Liver (tissue), 10 donors: ENCODE measurements at places on chromosomes 4 and X. TPM values are rescaled to one million over a fixed set of nuclear protein-coding genes. Genes with fewer than 3 reads are reported as not detected.

DIAPH2 gene
- total RNA-seq = 5.1 TPM

SLC30A9 gene
- 27.6 TPM for total RNA-seq

SLITRK4 gene
- 0.08 TPM for total RNA-seq

SSX2B gene
- total RNA-seq = not detected

FMR1NB gene
- total RNA-seq = not detected

MND1 gene
- total RNA-seq = 2.5 TPM

GRCh38 chrX:13476384-13476783, 93.0 kb upstream of the EGFL6 start:
- H3K27me3 ChIP-seq = no peaks in the 10 kb centered on the region
- H3K36me3 ChIP-seq = no peaks in the 10 kb centered on the region
- H3K27ac ChIP-seq = no peak overlapping the region

- no peaks in the 10 kb centered on the region for H3K27me3 ChIP-seq
- no peak overlapping the region for H3K4me3 ChIP-seq
- DNase-seq = no peak
Measured at GRCh38 chrX:24210190-24210589, 60.7 kb downstream of the ZFX start.

DNA sequence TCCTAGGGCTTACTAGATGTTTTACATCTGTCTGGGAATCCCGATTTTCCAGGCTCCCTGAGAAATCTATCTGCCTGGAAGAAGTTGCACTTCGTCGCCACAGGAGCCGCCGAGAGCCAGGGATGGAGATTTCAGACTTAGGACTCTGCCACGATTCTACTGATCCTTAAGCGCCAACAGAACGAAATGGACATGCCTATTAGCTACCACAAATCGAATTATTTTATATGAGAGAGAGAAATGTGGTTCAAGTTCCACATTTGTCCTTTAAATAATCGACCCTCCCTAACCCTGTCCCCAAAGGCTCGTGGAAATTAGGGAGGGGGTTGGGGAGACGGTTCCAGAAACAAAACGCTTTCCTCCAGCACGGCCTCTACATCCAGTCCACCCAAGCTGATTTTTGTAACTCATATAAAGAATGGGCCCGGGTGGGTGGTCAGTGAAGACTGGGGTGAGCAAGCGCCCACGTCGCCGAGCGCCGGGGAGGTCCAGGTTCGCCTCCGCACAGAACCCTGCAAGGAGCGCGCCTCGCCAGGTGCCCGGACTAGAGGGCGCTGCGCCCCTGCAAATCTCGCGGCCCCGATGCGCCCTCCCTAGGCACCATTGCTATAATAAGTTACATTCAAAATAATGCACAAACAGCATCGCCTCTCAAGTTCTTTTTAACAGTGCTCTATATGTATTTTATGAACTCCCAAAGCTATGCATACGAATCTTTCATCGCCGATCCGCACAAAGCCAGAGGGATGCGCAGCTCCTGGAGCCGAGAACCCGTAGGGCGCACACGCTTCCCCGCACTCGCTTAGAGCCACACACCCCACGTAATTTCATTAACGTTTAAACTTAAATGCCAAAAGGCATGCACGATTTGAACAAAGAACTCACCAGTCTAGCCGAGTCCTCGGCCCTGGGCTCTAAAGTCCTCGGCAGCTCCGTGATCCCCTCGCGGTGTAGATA, 2.1 kb upstream of the FAT1 start:
- H3K4me3 ChIP-seq = peak overlapping the region; percentile 88
- DNase-seq = peak; percentile 75
- H3K27me3 ChIP-seq = no peaks in the 10 kb centered on the region
- H3K27ac ChIP-seq = peak overlapping the region; percentile 75
- H3K4me1 ChIP-seq = peaks cover 3% of the 10 kb centered on the region
- no peaks in the 10 kb centered on the region for H3K36me3 ChIP-seq

- H3K36me3 ChIP-seq = no peaks in the 10 kb centered on the region
- no peak overlapping the region for H3K27ac ChIP-seq
- no peaks in the 10 kb centered on the region for H3K4me1 ChIP-seq
- H3K4me3 ChIP-seq = no peak overlapping the region
Measured at GRCh38 chr4:41061482-41062185, 152.7 kb downstream of the APBB2 start.

- no peak overlapping the region for H3K27ac ChIP-seq
- H3K27me3 ChIP-seq = peaks cover 4% of the 10 kb centered on the region
- H3K4me3 ChIP-seq = no peak overlapping the region
- no peaks in the 10 kb centered on the region for H3K36me3 ChIP-seq
- DNase-seq = no peak
Measured at GRCh38 chr4:59060002-59060846, 1950.0 kb upstream of the IGFBP7 start.

GRCh38 chrX:107505223-107505622, 55.8 kb downstream of the FRMPD3 start:
- no peaks in the 10 kb centered on the region for H3K27me3 ChIP-seq
- H3K4me1 ChIP-seq = peaks cover 1% of the 10 kb centered on the region
- no peak overlapping the region for H3K27ac ChIP-seq
- H3K36me3 ChIP-seq = no peaks in the 10 kb centered on the region

DNA sequence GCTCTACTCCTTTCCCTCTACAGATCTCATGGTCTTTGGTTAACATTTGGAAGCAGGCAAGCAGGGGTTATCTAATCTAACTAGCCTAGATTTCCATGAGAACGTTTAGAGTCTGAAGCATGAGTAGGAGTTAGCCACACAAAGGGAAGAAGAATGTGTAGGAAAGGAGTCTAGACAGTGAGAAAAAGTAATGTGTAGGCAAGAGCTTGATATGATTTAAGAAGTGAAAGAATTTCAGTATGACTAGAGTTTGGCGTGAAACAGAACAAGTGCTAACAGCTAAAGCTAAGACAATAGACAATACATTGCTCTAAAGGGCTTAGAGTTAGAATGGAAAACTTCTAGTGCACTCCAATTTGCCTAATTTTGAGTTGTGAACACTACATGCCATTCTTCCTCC, 10.8 kb downstream of the CXCL8 start:
- DNase-seq = no peak
- peaks cover 2% of the 10 kb centered on the region for H3K36me3 ChIP-seq
- no peaks in the 10 kb centered on the region for H3K27me3 ChIP-seq
- H3K4me3 ChIP-seq = no peak overlapping the region

GRCh38 chrX:36431819-36432218, 512.3 kb downstream of the CFAP47 start:
- no peak overlapping the region for H3K27ac ChIP-seq
- H3K4me1 ChIP-seq = no peaks in the 10 kb centered on the region
- no peaks in the 10 kb centered on the region for H3K27me3 ChIP-seq
- no peak for DNase-seq
- H3K36me3 ChIP-seq = no peaks in the 10 kb centered on the region

- no peak for DNase-seq
- no peaks in the 10 kb centered on the region for H3K36me3 ChIP-seq
- no peaks in the 10 kb centered on the region for H3K4me1 ChIP-seq
- no peak overlapping the region for H3K27ac ChIP-seq
Measured at GRCh38 chr4:143025081-143025704, 159.5 kb upstream of the USP38 start.

- no peaks in the 10 kb centered on the region for H3K36me3 ChIP-seq
- H3K27ac ChIP-seq = no peak overlapping the region
- no peak overlapping the region for H3K4me3 ChIP-seq
- DNase-seq = no peak
Measured at GRCh38 chr4:179662522-179662921, 2220.3 kb upstream of the AGA start.

GRCh38 chr4:78532046-78532445, 19.5 kb upstream of the ANXA3 start:
- H3K27ac ChIP-seq = no peak overlapping the region
- no peaks in the 10 kb centered on the region for H3K36me3 ChIP-seq
- no peaks in the 10 kb centered on the region for H3K27me3 ChIP-seq
- no peaks in the 10 kb centered on the region for H3K4me1 ChIP-seq
- DNase-seq = no peak
- H3K4me3 ChIP-seq = no peak overlapping the region

DNA sequence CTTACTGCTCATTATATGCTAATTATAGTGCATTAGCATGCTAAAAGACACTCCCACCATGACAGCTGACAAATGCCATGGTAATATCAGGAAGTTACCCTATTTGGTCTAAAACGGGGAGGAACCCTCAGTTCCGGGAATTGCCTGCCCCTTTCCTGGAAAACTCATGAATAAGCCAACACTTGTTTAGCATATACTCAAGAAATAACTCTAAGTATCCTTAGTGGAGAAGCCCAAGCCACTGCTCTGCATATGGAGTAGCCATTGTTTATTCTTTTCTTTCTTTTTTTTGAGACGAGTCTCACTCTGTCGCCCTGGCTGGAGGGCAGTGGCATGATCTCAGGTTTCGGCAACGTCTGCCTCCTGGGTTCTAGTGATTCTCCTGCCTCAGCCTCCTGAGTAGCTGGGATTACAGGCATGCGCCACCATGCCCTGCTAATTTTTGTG, 15.5 kb downstream of the NUDT6 start:
- no peak for DNase-seq
- H3K4me3 ChIP-seq = no peak overlapping the region
- no peaks in the 10 kb centered on the region for H3K27me3 ChIP-seq
- no peaks in the 10 kb centered on the region for H3K36me3 ChIP-seq
- no peaks in the 10 kb centered on the region for H3K4me1 ChIP-seq

DNA sequence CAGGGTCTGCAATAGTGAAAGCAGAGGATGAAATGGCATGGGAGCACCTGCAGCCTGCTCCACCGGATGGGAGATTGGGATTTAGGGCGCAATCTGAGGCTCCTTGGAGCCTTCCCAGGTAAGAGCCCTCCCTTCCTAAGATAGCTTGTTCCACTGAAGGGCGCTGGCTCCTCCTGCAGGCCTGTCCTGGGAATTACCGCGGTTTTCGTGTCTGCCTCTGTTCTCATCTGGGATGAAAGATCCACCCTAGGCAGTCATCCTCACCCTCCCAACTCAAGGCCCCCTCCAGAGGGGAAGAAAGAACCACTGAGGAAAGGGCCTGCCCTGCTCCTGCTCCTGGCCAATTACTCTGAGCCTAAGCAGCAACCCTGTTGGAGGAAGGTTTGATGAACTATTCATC, 547.5 kb downstream of the SMARCA1 start:
- H3K36me3 ChIP-seq = no peaks in the 10 kb centered on the region
- no peaks in the 10 kb centered on the region for H3K27me3 ChIP-seq
- H3K4me3 ChIP-seq = no peak overlapping the region
- DNase-seq = peak; percentile 44
- H3K4me1 ChIP-seq = no peaks in the 10 kb centered on the region
- no peak overlapping the region for H3K27ac ChIP-seq

- no peaks in the 10 kb centered on the region for H3K27me3 ChIP-seq
- peaks cover 14% of the 10 kb centered on the region for H3K4me1 ChIP-seq
- no peak overlapping the region for H3K4me3 ChIP-seq
Measured at GRCh38 chrX:11334165-11334564, 41.0 kb downstream of the AMELX start.

DNA sequence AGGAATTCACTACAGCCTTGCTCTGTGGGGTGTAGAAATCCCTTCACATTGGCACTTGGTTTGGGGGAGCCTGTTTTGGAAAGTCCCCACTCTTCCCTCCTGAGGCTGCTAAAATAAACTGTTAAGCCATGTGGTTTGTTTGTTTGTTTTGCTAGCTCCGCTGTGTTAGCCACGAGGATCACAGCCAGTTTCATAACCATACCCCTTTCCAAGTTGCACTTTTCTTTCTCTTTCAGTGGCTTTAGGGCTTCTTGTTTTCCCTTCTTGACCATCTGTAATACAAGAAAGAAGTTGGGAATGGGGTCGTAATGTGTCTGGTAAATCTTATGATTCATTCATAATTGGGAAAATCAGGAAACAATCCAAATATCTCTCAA, 24.8 kb upstream of the UXT start:
- no peak overlapping the region for H3K4me3 ChIP-seq
- no peak for DNase-seq
- no peak overlapping the region for H3K27ac ChIP-seq
- no peaks in the 10 kb centered on the region for H3K36me3 ChIP-seq

DNA sequence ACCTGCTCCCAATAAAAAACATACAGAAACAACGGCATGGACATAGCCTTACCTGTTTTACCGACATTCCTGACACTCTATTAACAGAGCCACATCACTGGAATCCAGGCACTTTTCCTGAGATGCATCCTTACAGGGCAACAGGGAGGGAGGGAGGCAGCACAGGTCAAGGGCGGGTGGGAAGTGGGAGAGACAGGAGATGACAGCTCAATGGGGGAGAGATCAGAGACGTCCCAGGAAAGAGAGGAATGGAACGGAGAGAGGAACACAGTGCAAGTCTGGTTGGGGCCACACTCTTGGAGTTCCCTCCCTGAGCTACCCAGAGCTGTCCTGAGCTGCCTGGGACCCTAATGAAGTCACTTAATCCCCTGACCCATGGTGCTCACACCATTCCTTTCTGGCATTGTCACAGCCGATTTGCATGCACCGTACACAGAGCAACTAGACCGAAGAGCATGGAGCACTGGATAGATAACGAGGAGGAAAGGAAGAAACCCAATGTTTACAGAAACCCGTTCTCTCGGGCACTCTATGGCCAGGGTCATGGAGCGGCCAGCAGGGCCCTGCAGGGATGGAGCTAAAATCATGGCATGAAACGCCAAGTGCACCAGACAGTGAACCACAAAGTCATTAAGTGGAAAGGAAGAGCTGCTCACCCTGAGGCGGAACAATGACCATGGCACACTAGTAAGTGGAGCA, 93.1 kb downstream of the NSUN7 start:
- H3K4me1 ChIP-seq = no peaks in the 10 kb centered on the region
- H3K4me3 ChIP-seq = no peak overlapping the region
- DNase-seq = no peak
- H3K27me3 ChIP-seq = no peaks in the 10 kb centered on the region

DNA sequence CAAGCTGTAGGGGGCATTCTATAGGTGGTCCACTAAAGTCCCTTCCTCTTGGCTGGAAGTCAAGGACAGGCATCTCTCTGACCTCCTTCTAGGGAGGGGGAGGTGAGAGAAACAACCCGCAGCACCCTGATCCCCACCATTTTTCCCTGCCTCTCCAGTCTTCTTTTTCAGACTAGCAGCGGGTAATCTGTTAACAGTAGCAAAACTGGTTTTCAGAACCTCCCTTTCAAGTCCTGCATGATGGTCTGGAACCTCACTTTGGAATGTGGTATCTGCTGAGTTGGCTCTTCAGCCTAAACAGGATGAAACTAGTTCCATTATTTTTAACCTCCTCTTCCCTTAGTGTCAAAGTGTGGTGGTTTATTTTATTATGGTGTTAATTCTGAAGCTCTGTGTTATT, 196.0 kb downstream of the NWD2 start:
- no peak for DNase-seq
- H3K4me3 ChIP-seq = no peak overlapping the region
- no peak overlapping the region for H3K27ac ChIP-seq
- no peaks in the 10 kb centered on the region for H3K27me3 ChIP-seq
- H3K36me3 ChIP-seq = no peaks in the 10 kb centered on the region
- peaks cover 6% of the 10 kb centered on the region for H3K4me1 ChIP-seq

DNA sequence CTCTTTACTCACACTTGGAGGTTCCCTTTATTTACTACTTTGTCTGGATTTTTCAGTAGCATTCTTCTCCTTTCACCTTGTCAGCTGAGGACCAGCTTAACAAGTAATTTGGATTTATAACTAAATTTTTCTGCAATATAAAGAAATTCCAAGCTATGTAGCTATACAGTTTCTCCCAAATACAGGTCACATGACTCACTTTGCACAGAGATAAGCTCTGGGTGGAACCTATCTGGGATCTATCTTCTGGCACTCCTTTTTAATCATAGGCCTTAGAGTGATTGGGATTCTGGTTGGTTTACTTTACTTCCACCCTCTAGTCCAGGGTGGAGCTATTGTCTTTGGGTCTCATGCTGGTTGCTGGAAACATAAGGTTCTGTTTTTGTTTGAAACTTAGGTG, 34.9 kb upstream of the STK26 start:
- H3K27ac ChIP-seq = no peak overlapping the region
- H3K4me1 ChIP-seq = no peaks in the 10 kb centered on the region
- H3K4me3 ChIP-seq = no peak overlapping the region
